ENCODE measurements at places on chromosomes 5 and 9.

DNA sequence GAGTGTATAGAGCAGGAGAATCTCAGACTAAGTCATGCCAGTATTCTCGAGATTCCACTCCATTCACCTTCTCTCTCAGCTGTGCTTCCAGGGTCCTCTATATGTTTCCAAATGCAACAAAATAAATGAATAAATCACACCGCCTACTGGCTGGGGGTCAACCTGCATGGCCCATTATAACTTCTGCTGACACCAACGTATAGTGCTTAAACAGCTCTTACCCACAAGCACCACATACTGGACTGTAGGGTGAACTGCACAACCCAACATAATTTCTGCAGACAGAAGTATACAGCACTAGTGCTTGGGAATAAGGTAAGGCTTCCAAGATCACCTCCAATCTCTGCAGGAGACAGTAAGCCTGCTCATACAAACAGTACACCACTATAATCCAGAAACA lies 33.1 kb upstream of the HTR4 start:
- peaks cover 1% of the 10 kb centered on the region for H3K27me3 ChIP-seq
- no peaks in the 10 kb centered on the region for H3K4me1 ChIP-seq
- no peak for DNase-seq
- no peaks in the 10 kb centered on the region for H3K36me3 ChIP-seq

DNA sequence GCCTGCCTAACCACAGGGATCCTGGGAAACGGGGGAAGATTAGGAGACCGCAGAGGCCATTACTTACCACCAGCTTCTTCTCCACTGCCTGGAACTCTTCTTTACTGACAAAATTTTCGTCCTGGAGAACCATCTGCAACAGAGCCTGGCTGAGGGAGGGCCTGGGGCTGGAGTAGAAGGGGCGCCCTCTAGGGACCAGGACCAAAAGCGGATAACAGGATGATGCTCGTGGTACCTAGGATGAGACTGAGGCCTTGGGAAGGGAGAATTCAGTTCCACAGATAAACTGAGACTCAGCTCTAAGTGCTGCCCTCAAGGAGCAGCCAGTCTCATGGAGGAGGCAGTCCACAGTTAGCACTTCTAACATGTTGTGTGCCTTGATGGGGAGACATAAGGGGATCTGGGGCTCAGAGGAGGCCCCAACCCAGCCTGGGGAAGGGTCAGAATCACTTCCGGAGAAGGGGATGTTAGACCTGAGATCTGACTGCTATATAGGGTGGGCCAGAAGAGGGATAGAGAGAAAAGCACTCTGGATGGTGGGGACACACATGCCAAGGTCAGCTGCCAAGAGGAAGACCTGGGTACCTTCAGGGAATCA lies 1.2 kb downstream of the SPATA24 start:
- H3K36me3 ChIP-seq = no peaks in the 10 kb centered on the region
- H3K4me3 ChIP-seq = peak overlapping the region; percentile 81
- DNase-seq = no peak
- peak overlapping the region; percentile 94 for H3K27ac ChIP-seq
- no peaks in the 10 kb centered on the region for H3K27me3 ChIP-seq
- peaks cover 17% of the 10 kb centered on the region for H3K4me1 ChIP-seq

DNA sequence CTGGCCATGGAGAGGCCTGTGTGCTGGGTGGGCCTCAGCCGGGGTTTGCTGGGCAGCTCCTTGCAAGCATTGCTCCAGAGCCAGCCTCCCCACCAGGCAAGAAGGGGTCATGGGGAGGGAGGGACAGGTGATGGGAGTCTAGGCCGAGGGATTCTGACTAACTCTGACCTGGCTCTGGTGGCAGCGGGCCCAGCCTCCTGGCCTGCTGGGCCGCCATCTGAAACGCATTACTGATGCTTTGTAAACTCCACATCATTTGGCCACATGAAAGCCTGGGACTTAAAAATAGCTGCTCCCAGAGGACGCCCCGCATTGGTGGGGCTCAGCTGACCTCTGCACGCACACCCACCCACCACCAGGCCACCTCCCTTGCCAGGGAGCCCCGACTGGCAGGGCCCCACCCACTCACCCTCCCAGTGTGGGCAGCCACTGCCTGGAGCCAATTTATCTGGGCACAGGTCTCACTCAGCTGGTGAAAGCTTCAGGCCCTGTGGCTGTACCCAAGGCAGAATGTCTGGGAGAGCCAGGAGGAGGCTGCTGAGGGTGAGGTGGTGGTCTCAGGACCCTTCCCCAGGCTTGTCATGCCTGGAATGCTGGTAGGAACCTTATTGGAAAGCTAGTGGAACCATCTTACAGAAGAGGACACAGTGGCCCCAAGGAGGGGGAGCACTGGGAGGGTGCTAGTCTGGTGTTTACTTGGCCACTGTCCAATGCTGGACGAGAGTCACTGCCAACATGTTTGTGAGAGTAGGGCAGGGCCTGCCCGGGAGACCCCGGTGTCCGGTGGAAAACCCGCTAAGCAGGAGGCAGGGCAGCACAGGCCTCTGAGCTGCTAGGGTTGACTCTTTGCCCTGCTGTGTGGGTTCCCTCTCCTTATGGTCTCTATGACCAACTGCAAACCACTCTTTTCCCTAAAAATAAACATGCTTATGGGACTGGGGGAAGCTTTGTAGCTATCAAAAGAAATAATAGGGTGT lies 10.8 kb downstream of the TCF7 start:
- peaks cover 15% of the 10 kb centered on the region for H3K36me3 ChIP-seq
- H3K27me3 ChIP-seq = no peaks in the 10 kb centered on the region
- peak overlapping the region; percentile 72 for H3K27ac ChIP-seq
- DNase-seq = no peak
- H3K4me1 ChIP-seq = peaks cover 100% of the 10 kb centered on the region

DNA sequence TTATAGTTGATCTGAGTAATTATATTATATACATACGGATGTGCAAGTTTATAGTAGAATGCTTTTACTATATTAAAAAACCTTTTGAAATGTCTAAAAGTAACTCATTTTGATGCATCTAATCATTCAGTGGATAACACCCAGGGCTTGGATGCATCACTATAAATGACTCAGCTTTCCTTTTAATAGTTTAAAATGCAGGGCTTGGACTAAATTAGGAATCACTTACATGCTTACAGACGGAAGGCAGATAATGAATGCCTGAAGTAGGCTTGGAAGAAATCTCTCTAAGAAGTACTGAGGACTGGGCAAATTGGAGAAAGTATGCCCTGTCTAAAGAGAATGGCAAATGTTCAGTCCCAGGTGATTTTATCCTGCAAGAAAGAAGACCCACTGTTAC lies 362.5 kb upstream of the CCNH start:
- H3K4me3 ChIP-seq = no peak overlapping the region
- H3K36me3 ChIP-seq = no peaks in the 10 kb centered on the region
- no peaks in the 10 kb centered on the region for H3K4me1 ChIP-seq
- H3K27me3 ChIP-seq = peaks cover 6% of the 10 kb centered on the region
- H3K27ac ChIP-seq = no peak overlapping the region
- no peak for DNase-seq

DNA sequence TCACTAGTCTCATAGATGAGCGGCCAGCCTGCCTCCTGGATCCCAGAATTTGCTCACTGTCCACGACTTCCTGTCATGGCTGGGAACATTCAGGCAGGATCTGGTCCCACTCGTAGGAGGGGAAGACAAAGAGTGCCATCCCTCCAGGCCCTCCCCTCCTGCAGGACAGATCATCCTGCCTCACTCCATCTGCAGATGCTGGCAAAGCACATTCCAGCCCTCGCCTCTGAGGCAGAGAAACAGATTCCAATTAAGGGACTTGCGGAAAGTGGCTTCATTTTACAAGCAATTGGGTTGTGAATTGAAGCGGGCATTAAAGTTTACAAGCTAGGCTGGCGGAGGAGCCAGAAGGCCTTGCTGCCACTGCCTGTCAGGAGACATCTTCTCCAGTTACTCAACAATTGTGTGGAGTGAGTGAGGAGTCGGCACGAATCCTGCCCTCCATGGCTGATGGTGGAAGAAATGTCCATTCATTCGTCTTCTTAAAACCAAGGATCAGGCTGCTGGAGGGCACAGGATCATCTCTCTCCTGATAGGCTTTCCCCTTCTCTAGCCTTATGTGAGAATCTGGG lies 41.8 kb upstream of the KCNMB1 start:
- H3K4me3 ChIP-seq = no peak overlapping the region
- no peaks in the 10 kb centered on the region for H3K4me1 ChIP-seq
- DNase-seq = no peak
- no peaks in the 10 kb centered on the region for H3K27me3 ChIP-seq
- H3K27ac ChIP-seq = no peak overlapping the region

- H3K4me1 ChIP-seq = no peaks in the 10 kb centered on the region
- H3K27me3 ChIP-seq = no peaks in the 10 kb centered on the region
- DNase-seq = peak; percentile 56
- no peak overlapping the region for H3K27ac ChIP-seq
- no peak overlapping the region for H3K4me3 ChIP-seq
Observed at GRCh38 chr9:38160613-38161215, 91.7 kb upstream of the SHB start.

- H3K4me3 ChIP-seq = no peak within 1 kb of the TSS
- peak; percentile 50 for DNase-seq
- H3K27me3 ChIP-seq = peaks cover 19% of the 10 kb centered on the region
- H3K27ac ChIP-seq = no peak within 1 kb of the TSS
- H3K36me3 ChIP-seq = no peaks in the 10 kb centered on the region
Observed at GRCh38 chr9:96619491-96620180, at the start of gene CDC14B. CDC14B (minus strand) TSS chr9:96619843; CDS start chr9:96619378, 465 bp downstream.

DNA sequence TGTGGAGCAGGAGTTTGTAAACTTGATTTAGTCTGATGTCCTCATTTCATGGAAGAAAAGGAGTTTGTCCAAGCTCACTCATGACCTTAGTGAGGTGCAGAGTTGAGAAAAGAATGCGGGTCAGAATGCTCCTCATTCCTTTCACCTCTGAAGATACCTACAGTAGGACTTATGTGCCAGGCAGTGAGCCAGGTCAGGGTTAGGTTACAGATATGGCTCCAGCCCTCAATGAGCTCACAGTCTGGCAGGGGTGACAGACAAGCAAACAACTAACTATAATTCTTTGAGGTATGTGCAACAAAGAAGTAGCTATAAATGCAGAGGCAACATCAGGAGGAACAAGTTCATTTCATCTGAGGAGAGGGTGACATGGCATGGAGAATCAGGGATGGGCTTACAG lies 102.5 kb downstream of the SPATA31D1 start:
- H3K27me3 ChIP-seq = no peaks in the 10 kb centered on the region
- no peaks in the 10 kb centered on the region for H3K4me1 ChIP-seq
- no peak overlapping the region for H3K4me3 ChIP-seq

- H3K4me1 ChIP-seq = no peaks in the 10 kb centered on the region
- DNase-seq = no peak
- peaks cover 7% of the 10 kb centered on the region for H3K36me3 ChIP-seq
Observed at GRCh38 chr9:20446248-20446647, 176.1 kb downstream of the MLLT3 start.

DNA sequence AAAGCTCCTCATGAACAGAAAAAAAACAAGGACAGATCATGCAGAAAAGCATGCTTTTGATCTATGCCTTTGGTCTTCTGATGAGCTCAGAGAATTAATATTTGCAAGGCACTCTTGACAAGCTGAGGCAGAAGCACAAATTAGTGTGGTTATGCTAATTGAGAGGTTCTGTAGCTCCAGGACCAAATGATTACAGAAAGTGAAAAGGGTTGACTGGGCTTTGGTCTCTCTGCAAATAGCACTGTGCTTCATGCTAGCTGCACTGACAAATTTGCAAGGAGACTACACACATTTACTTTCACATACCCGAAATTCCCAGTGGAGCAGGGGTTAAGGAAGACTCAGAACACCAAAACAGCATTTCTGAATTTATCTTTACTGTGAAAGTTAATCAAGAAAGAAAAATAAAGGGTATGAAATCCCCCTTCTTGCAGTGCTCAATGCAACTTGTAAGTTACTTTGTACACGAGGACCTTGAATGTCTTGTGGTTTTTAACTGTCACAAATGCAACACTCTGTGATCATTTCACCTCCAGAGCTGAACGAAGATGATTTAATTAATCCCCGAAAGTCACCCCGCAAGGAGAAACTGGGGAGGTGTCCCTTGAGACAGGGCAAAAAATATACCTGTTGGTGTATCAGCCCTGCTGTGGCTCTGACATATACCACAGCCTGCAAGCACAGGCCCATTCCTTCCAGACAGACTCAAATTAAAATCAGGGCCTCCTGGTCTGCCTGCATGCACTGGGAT lies 11.9 kb downstream of the RAPGEF1 start:
- H3K4me3 ChIP-seq = peak overlapping the region; percentile 77
- peak overlapping the region; percentile 97 for H3K27ac ChIP-seq
- no peaks in the 10 kb centered on the region for H3K36me3 ChIP-seq
- DNase-seq = no peak

DNA sequence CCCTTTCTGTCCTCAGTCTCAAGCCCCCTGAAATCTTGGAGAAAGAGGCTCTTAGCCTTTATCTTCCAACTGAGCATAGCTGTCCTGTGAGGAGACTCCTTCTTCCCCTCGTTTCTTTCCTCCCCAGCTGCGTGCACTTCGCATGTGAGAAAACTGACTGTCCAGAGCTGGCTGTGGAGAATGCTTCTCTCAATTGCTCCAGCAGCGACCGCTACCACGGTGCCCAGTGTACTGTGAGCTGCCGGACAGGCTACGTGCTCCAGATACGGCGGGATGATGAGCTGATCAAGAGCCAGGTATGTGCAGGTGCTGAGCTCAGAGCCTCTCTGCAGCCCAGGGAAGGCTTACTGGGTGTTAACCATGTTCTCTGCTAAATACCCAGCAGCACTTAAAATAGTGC lies 190.8 kb downstream of the PAPPA start:
- no peak overlapping the region for H3K4me3 ChIP-seq
- H3K4me1 ChIP-seq = no peaks in the 10 kb centered on the region
- no peak for DNase-seq
- H3K27ac ChIP-seq = no peak overlapping the region
